Testis (tissue), 5 donors: ENCODE measurements at places on chromosomes 12 and 14. TPM values are rescaled to one million over a fixed set of nuclear protein-coding genes. Genes with fewer than 3 reads are reported as not detected.

Gene ITGB7
- 1.2 TPM for total RNA-seq

Gene RFC5
- 23.0 TPM for total RNA-seq

GRCh38 chr14:49512147-49512551 is 74.0 kb downstream of the RPS29 start:
- DNase-seq = no peak

DNA sequence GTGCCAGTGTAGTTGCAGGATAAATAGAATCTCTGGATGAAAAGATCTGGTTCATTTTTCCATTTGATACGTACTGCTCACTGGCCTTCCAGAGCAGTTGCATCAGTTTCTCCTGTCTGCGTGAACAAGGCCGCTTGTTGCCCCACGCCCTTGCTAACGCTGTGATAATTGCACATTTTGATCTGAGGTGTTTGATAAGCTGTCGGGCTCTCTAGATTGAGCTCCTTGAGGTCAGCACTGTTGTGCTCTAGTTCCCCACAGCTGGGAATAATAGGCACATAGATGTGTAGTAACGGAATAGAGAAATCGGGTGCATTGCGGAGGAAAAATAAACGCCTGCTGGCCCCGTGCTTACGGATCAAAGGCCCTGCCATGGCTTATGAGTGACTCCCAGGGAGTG is 42.8 kb upstream of the TRAF3 start:
- no peak for DNase-seq

DNA sequence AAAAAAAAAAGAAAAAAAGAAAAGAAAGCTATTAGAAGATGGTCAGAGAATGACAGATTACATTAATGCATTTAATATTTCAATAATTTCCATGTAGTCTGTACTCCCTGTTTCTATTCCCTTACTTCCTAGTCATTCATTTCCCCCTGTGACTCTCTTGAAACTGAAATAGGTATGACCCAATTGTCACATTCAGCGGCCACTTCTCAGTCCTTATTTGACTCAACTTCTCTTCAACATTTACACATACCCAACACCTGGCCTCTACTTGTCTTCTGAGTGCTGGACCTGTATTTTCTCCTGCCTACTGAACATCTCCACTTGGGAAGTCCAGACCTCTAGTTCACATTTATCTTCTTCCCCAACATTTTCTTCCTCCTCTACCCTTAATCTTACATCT is 7.2 kb downstream of the EEA1 start:
- no peak for DNase-seq

DNA sequence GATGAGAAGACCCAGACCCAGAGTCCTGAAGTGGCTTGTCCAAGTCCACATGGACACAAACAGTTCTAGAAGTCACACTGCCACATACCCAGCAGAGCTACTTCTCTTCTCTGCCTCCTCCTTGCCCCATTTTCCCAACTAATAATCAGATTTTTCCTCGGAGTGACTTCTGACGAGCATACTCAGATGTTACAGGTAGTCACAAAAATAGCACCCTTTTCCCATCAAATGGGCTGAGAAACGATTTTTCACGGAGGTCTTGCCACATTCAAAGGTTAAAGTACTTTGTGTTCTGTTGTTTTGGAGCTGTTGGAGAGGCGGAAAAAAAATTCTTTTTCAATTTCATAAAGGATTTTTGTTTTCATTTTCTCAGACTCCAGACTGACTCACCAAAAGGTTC is 232.9 kb downstream of the ZFP36L1 start:
- no peak for DNase-seq
